ENCODE measurements at places on chromosomes 5 and 9.

DNA sequence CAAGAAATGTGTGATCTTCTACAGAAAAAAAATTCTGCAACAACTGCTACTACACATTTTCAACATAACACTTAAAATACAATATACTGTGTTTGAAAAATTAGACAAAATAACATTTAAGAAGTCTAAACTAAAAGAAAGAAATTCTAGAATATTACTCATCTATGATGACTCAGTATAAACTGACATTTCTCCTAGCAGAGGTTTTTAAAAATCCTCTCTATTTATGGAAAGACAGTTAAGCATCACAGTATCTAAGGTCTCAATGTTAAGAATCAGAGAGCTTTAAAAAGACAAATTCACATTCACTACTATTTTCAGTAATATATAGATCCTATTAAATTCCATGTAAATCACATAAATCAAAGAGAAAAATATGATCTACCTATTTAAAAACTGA is 61.3 kb downstream of the NR2F1-AS1 start:
- no peak for DNase-seq

- no peak for DNase-seq
These were observed 2.8 kb upstream of the CMYA5 start for GRCh38 chr5:79686799-79687198.

GRCh38 chr9:80931163-80931562 is 758.2 kb downstream of the TLE1 start:
- DNase-seq = no peak

GRCh38 chr9:128104171-128104618 is 23.3 kb downstream of the PTGES2 start:
- DNase-seq = no peak

GRCh38 chr5:167796672-167797071 is 494.8 kb upstream of the WWC1 start:
- no peak for DNase-seq

GRCh38 chr9:18922161-18922885 is 110.7 kb downstream of the SAXO1 start:
- no peak for DNase-seq

- DNase-seq = no peak
These were observed 60.2 kb downstream of the OSTF1 start for GRCh38 chr9:75148561-75148960.

GRCh38 chr5:42057254-42057690 is 132.2 kb downstream of the FBXO4 start:
- DNase-seq = no peak

GRCh38 chr5:90689064-90689463 is 130.5 kb downstream of the ADGRV1 start:
- DNase-seq = no peak

GRCh38 chr5:126358525-126358924 is 64.7 kb upstream of the GRAMD2B start:
- DNase-seq = no peak

DNA sequence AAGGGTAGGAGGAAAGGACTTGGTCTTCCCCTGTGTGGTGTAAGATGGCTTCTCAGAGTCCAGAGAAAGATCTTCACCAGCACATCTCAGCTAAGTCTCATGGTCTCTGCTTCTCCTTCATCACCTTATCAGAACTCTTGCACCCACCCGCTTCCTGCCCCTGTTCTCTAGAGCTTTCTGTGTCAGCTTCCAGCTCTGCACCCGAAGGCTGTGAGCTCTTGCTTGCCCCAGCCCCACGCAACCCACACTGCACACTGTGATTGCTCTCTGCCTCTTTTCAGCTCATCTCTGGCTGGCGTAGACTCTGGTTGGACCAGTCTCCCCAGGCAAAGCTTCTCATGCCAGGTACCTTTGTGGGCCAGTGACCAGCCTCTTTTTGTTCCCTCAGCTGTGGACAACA is 93.2 kb upstream of the RAPGEF1 start:
- DNase-seq = no peak

DNA sequence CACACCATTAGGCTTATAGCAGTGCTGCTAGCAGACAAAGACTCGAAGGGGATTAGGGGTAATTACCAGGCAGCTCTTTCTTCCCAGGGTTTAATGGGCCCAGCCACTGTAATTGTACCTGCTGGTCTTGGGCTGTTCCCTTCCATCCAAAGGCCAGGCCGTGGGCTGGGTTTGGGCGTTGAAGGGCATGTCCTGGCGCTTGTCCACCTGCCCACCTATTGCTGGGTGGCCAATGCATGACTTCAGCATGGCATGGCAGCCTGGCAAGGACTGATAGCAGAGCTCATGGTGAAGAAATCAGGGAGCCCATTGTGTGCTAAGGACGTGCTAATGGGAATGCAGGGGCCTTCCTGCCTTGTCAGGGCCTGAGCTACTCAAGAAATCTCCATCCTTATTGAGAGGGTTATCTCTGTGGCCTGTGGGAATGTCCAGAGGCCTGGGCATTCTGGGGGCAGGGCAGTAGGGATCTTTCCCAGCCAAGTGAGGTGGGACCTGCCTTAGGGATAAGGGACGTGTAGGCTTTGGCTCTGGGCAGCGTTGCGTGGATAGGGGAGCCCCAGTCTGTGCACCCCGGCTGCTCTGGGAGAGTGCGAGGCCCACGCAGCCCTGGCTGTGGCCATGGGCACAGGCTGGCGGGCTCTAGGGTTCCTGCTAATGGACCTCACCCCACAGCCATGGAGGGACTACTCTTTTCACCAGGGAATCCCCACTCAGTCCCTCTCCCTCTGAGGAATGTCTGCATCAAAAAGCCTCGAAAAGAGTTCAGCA is 116.1 kb upstream of the PITX1 start:
- no peak for DNase-seq

GRCh38 chr5:173772384-173773059 is 115.6 kb upstream of the CPEB4 start:
- DNase-seq = no peak

- DNase-seq = no peak
These were observed 12.0 kb downstream of the SAR1B start for GRCh38 chr5:134620634-134621033.

DNA sequence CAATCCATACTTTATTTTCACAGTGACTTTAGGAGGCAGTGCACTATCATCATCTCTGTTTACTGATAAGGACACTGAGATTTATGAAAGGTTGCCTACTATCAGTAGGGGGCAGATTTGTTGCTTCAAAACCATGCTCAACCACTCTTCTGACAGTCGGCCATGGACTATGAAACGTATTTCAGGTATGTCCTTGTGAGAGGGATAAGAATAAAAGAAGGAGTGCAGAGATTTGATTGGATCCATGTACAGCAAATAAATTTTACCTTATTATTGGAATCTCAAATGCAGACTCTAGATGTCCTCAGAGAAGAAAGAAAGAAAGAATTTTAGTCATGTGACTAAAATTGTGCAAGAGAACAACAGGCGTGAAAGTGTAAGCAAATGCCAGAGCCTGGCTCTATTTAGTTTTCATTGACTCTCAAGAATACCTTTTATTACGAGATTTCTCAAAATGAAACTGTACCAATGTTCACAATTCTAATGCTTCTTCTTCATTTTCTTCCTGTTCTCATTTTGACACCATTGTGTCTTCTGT is 296.6 kb upstream of the RASA1 start:
- DNase-seq = no peak

- no peak for DNase-seq
These were observed 109.7 kb downstream of the LPAR1 start for GRCh38 chr9:110928599-110928998.

GRCh38 chr9:68898781-68899439 is 115.0 kb downstream of the PRKACG start:
- DNase-seq = no peak

DNA sequence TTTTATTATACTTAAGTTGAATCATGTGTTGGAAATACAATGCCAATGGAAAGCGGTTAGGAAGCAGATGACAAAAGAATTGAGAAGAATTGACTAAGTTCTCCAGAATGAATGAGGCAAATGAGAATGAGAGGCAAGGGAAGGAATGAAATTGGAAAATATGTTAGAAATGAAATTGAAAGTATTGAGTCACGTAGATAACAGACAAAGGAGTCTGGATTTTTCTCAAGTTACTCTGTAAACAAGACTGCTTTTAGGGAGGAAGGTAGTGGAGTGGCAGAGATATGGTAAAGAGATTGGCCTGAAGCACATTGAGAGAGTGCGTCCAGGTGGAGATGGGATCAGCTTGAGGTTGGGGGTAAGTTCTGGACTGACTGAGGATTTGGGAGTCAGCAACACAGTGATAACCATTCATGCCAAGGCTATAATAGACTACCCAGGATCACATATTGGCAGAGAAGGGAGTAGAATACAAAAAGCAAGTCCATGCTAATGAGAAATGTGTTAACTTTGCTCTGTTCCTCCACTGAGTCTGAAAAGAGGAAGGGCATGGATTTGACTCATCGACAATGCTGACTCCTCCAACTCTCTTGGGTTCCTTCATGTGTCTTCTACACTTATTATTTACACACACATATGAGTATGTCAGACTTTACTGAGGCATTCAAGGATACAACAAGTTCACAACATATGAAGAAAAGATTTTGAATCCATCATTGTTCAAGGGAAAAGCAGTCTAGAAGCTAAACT is 814.2 kb upstream of the ZNF608 start:
- no peak for DNase-seq

DNA sequence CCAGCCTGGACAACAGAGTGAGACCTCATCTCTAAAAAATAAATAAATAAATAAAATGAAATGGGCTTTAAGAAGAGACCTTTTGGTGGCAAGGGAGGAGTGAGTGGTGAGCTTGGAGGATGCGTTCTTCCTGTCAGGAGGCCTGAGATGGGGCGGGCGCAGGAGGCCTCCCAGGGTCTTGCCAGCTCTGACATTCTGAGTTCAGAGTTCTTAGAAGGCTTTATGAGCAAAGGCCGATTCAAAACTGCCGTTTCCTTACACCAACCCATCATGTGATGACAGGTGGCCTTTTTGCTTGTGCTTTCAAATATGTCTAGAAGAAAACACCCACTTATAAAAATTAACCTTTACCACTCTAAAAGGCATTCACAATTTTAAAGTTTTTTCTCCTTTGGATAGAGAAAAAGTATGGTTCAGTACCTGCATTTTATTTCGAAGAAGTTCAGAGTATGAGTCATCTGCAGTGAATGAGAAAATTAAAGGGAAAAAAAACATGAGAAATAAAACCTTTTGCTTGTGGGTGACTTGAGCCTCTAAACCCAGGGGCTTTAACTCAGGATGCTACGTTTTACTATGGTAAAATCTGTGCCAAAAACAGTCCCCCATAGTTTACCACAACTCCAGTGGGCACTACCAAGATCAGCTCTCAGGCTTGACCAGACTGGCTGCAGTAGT is 157.4 kb upstream of the OTULINL start:
- DNase-seq = no peak

DNA sequence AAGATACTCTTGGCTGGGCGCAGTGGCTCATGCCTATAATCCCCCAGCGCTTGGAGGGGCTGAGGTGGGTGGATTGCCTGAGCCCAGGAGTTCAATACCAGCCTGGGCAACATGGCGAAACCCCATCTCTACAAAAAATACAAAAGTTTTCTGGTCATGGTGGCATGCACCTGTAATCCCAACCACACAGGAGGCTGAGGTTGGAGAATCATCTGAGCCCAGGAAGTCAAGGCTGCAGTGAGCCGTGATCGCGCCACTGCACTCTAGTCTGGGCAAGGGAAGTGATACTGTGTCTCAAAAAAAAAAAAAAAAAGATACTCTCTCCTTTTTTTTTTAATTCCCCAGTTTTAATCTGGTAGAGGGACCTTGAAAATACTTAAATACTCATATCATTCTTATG is 15.0 kb downstream of the ANKRD33B start:
- no peak for DNase-seq
